ENCODE measurements at places on chromosomes 16 and 17.

DNA sequence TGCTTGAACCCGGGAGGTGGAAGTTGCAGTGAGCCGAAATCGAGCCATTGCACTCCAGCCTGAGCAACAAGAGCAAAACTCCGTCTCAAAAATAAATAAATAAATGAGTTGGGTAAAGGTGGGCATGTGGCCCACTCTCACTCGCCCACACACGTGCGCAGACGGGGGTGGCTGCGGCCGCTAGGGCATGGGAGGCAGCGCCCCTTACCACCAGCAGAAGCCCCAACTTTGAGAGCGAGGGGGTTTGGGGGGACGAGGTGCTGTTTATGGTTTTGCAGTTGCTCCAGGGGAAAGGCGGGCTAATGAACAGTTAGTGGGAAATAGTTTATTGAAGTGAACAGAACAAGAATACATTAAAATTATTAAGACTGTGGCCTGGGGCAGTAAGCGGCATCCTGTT is 14.9 kb upstream of the RBFOX3 start:
- no peak for DNase-seq

DNA sequence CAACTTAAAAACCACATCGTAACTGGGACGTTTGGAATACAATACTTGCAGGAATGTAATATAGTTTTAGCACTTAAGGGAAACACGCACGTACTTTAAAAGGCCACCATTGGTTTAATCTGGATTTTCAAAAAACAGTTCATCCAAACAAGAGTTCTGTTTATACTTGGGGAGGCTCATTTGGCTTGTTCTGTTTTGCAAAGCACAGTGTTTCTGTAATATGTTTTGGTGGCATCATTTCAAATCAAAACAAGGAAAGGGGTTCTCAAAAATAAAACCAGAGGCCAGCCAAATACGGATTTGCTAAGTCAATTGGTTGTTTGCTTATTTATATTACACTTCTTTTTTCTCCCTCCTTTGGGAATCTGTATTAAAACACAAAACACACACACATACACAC is 656.1 kb upstream of the SOX9 start:
- no peak for DNase-seq

DNA sequence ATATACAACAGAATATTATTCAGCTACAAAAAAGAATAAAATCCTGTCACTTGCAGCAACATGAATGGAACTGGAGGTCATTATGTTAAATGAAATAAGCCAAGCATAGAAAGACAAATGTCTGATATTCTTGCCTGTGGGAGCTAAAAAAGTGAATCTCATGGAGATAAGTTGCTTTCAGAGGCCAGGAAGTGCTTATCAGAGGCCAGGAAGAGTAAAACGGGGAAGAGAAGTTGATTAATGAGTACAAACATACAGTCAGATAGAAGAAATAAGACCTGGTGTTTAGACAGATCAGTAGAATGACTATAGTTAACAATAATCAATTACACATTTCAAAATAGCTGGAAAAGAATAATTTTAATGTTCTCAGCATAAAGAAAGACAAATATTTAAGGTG is 54.4 kb upstream of the CPHXL start:
- DNase-seq = no peak

GRCh38 chr16:14310519-14310991 is 239.4 kb downstream of the MRTFB start:
- DNase-seq = no peak

GRCh38 chr17:58352596-58353388 is 791 bp upstream of the SUPT4H1 start:
- DNase-seq = no peak

- DNase-seq = no peak
These were observed 21.2 kb downstream of the ST3GAL2 start for GRCh38 chr16:70417661-70418060.

- no peak for DNase-seq
These were observed at the start of gene CRHR1 for GRCh38 chr17:45784293-45784740. Gene CRHR1 (plus strand): TSS chr17:45784320. CDS start chr17:45784545, 225 bp downstream.

- DNase-seq = no peak
These were observed 27.2 kb downstream of the ATF7IP2 start for GRCh38 chr16:10412935-10413601.

- DNase-seq = no peak
These were observed 408.0 kb downstream of the UTP18 start for GRCh38 chr17:51668155-51668962.

DNA sequence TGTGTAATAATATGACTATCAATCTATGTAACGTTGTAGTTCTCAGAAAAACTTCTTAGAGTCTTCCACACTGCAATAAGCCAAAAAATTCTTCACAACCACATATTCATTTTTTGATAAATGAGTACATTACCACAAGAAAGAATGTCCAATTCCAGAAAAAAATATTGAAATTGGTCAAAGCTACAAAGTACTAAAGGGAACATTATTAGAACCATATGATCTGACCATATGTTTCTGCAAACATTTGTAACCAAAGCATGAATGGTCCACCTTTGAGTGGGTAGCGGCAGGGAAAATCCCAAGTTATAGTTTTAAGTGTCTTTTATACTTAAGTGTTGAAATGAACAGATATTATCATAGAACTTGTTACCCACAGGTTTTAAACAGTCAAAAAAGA is 71.7 kb upstream of the NACA2 start:
- no peak for DNase-seq

DNA sequence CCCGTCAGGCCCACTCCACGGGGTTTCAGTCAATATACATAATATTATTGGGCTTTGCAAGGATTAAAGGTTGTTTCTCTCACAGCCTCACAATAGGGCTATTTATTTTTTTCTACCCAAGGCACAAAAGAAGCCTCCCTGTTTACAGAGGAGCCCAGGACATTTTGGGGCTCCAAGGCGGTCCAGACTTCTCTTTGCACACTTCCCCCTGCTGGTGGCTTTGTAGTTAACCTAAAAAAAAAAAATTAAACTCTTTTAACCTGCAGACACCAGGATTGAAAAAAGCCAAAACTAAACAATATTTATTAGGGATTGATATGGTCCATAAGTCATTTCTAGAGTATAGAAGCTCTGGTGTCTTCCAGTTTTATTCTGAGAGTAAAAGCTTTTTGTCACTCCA is 169.7 kb upstream of the ZFHX3 start:
- DNase-seq = no peak

DNA sequence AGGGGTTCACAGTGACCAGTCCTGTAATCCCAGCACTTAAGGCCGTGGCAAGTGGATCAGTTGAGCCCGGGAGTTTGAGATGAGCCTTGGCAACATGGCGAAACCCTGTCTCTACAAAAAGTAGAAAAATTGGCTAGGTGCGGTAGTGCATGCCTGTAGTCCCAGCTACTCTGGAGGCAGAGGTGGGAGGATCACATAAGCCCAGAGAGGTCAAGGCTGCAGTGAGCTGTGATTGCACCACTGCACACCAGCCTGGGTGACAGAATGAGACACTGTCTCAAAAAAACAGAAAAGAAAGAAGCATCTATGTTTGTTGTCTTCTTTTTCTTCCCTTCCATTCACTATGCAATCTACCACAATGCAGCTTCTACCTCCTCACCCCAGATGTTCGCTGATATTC is 151.9 kb upstream of the RBL2 start:
- no peak for DNase-seq

- DNase-seq = no peak
These were observed 8.0 kb upstream of the GNAO1 start for GRCh38 chr16:56183266-56183665.

Measured in occipital lobe (tissue), 3 donors.